ENCODE measurements at places on chromosomes 13 and 19.

- DNase-seq = no peak
Measured at GRCh38 chr19:50822661-50823208, 852 bp downstream of the KLK1 start.

DNA sequence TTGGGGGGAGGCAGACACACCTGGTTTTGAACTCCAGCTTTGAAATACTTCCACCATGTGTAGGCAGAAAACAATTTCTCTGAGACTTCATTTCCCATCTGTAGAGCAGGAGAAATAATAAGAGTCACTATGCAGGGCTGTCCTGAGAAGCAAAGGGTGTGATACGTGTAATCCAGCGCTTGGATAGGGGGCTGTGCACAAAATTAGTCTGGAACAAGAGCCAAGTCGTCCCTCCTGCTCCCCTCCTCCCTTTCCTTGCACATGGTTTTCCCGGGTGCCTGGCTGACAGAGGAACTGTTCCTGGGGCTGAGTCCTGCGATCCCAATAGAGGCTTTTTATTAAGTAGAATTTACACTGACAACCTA, 29.6 kb upstream of the UBE2L5 start:
- DNase-seq = no peak

DNA sequence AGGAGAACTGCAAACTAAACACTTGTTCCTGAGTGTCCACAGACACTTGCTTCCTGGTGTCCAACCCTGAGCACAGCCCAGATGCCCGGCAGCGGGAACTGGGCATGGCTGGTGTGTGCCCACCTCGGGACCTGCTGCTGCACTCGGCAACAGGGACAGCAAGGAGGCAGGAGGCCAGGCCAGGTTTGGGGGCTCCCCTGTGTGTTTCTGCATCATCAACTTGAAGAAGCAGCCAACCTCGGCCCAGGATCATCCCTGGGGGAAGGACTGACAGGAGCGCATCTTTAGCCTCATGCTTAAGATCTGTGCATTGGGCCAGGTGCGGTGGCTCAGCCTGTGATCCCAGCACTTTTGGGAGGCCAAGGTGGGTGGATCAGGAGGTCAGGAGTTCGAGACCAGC, 35.1 kb upstream of the LDLR start:
- DNase-seq = no peak

GRCh38 chr13:49419276-49419675, 24.6 kb downstream of the CAB39L start:
- no peak for DNase-seq

DNA sequence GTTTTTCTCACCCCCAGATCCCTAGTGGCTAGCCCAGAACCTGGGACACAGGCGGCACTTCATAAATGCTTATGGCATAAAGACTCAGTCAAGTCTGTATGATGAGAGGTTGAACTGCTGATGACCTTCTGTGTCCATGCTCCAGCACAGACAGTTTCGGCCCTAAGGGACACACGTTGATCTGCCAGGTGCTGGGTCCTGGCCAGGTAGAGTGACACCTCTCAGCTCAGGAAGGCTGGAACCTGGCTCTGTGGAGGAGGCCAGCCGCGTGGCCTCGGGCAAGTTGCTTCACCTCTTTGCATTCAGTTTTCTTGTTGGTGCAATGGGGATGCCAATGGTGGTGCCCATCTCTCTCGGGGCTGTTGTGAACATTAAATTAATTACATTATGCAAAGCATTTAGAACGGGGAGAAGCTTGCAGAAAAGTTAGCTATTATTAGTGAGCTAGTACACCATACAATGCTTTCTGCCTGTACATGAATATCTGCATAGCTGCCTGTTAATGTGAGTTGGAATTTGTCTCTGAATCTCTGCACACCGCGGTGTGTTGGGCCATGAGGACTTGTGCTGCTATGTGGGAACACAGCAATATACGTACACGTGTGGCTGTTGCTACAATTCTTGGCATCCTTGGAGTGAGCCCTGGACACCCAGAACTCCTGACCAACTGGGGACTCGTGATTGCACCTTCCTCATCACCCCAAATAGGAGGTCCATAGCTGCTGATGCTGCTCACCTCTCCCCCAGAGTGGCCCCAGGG, 8.4 kb downstream of the GADD45B start:
- no peak for DNase-seq

GRCh38 chr13:73399347-73400216, 340.8 kb downstream of the KLF5 start:
- no peak for DNase-seq

DNA sequence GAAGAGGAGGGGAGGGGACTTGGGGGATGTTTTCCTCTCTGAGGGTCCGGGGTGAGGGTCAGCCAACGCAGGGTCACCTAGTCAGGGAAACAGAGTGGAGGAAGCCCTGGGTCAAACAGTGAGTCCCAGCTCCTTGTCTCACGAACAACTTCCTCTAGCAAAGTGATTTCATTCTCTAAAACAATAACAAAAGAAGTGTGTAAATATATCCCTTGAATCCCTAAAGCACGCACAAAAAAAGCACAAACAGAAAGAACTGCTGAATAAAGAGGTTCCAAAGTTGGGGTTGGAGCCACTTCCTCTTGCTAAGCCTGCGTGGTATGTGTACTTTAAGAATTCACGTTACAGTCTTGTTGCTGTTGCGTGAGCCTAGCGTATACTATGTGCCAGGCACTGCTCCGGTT, 1.5 kb upstream of the C5AR2 start:
- DNase-seq = no peak

DNA sequence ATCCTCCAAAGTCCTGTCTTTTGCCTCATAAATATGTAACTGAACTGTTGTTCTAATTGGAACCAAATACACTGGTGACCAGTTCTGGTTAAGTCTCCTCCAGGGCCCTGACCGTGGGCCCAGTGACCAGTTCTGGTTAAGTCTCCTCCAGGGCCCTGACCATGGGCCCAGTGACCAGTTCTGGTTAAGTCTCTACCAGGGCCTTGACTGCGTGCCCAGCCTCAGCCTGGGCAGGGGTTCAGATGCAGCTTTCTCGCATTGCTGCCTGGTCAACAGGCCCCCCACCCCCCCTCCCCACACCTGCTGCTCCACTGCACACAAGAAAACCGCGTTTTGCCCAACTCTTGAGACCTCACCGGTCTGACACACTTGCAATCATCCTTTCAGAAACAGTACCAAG, 3.8 kb upstream of the GRTP1 start:
- no peak for DNase-seq

- no peak for DNase-seq
Measured at GRCh38 chr19:17611462-17612244, 56.2 kb downstream of the COLGALT1 start.

DNA sequence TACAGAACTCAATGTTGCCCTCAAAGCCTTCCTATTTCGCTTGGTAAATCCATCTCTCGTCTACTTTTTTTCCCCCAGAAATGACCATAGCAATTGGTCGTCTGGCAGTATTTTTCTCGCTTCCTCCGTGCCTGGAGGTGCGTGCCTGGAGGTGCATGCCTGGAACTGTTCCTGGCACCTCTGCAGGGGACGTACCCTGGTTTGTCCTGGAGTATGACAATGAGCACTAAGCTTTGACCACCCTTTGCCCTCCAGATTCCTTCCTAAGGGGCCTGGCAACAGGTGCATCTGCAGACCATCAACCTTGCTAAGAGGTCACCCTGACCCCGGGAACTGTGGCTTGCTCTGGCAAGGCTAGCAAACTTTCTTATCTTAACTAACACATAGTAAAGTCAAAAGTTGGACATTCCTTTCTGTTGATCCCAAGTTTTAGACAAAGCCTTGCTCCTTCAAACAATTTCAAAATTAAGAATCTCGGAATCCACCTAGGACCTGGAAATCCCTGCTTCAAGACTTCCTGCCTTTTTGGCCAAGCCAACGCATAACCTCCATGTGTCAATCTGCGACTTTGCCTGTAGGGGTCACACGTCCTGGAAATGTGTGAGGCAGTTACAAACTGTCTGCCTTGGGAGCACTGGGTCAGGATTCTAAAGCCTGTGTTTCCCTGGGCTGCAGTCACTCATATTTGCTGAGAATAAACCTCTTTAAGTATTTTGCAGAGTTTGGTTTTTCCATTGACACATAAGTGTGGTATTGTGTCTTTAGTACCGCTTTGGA, 28.8 kb upstream of the TUBGCP3 start:
- no peak for DNase-seq

DNA sequence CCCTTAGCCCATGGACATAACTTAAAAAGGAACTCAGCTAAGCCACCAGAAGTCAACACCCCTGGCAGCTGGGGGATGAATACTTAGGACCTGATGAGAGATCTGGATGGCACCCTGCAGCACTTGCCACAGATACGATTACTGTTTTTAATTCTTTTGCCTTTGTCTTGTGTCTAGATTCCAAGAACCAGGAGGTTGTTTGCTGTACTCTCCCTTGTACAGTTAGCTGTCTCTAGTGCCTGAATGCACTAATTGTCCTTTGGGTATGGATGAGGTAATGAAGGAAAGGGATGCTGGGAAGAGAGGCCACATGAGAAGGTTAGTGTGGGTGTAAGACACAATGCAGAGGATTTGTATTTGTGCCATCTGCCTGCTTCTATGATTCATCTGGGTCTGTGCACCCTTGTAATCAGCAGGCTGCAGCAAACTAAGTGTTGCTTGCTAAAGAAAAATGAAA, 385.8 kb downstream of the KCNRG start:
- no peak for DNase-seq

DNA sequence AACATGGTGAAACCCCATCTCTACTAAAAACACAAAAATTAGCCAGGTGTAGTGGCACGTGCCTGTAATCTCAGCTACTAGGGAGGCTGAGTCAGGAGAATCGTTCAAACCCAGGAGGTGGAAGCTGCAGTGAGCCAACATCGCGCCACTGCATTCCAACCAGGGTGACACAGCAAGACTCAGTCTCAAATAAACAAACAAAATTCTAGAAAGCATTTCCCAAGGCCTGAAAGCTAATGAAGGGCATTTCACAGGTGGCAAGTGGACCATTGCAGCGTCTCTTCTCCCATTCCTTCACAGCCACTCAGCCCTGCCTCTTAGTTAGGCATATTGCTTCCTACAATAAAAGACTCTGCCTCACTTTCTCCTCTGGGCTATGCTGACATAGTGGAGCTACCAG, 13.5 kb upstream of the RXFP2 start:
- no peak for DNase-seq

- no peak for DNase-seq
Measured at GRCh38 chr13:95301968-95302393, 730 bp upstream of the ABCC4 start.

- DNase-seq = no peak
Measured at GRCh38 chr13:107753291-107753690, 462.0 kb downstream of the LIG4 start.

DNA sequence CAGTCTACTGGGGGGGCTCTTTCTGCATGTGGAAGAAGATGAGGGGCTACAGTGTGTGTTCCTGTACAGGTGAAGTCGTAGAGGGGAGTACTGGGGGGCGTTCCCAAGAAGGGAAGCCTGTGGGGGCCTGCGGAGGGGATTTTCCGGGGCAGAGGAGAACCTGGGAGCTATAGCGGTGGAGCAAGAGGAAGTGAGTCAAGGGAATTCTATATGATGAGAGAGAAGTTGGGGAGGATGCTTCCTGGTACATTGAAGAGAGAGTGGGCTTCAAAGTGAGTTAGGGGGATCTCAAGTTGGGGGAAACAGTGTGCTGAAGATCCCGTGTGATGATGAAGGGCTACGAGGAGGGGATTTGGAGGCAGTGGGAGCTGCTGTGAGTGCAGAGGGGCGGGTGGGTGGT, 1.9 kb upstream of the CACNG8 start:
- DNase-seq = no peak

DNA sequence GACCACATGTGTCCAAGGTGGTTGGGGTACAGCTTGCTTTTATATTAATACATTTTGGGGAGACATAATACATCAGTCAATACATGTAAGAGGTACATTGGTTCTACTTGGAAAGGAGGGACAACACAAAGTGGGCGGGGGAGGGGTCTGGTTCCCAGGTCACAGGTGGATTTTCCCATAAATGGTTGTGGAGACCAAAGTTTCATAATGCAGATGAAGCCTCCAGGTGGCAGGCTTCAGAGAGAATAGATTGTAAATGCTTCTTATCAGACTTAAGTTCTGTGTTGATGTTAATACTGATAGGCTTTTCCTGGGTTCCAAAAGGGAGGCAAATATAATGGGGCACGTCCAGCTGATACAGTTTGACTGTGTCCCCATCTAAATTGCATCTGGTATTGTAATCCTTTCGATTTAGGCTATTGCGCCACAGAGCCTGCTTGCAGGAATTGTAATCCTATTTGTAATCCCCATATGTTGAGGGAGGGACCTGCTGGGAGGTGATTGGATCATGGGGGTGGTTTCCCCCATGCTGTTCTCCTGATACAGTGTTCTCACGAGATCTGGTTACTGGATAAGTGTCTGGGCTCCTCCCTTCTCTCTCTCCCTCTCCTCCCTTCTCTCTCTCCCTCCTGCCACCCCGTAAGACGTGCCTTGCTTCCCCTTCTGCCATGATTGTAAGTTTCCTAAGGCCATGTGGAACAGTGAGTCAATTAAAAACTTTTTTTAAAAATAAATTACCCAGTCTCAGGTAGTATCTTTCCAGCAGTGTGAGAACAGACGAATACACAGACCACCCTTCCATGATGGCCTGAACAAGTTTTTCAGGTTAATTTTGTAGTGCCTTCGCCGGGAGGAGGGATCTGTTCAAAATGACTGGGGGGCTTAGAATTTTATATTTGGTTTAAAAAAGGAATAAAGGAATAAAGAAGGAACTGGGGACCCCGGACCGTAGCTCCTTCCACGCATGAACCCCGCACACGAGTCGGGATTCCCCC, 44.9 kb downstream of the ZNF823 start:
- no peak for DNase-seq

DNA sequence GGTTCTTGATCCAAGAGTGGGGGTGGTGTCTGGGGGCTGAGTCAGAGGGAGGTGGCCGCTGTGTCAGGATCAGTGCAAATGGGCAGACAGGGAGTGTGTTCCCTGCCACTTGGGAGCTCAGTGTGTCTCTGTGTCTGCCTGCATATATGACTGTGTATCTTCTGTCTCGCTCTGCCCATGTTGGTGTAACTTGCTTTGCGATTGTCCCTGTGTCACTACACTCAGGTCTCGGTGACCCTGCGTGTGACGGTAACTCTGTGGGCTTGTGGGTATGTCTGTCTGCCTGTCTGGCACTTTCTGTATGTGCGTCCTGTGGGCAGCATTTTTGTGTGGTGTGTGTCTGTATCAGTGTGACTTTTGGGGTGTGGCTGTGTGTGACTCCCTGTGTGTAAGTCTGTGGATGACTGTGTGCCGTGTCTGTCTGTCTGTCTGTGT, 8.2 kb upstream of the ERFL start:
- DNase-seq = peak; percentile 71

- DNase-seq = no peak
Measured at GRCh38 chr13:29875646-29876045, 25.2 kb upstream of the UBL3 start.

DNA sequence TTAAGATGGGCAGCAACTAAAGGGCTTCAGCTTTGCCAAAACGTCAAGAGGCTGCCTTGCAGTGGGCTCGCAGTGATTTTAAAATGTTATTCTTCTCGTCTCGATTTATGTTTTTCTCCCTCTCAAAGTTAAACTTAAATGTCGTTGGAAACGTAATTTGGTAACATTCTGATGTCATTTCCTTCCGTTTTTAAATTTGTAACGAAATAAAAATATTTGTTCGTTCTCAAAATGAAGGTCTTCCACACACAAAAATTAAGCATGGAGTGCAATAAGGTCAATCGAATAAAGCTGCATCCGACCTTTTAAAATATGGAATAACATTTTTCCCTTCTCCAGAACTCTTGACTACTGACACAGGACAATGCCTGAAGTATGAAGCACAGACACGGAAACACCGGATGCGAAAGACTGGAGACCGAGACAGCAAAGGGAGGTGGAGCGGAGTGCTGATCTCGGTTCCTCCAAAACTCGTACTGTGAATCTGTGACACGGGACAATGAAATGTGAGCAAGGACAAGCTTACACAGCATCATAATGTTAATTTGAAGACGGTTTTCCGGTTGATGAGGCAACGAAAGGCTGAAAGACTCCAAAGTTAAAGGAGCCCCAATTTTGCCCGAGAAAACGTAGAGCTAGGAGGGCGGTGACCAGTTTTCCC, 850 bp downstream of the MTMR6 start:
- DNase-seq = peak; percentile 60

All from CD8-positive, alpha-beta memory T cell (primary cell).